IMR-90 (cell line): ENCODE measurements at places on chromosomes 2 and 18.

- no peak for DNase-seq
These were observed 133.7 kb downstream of the SMAD7 start for GRCh38 chr18:48817021-48817461.

DNA sequence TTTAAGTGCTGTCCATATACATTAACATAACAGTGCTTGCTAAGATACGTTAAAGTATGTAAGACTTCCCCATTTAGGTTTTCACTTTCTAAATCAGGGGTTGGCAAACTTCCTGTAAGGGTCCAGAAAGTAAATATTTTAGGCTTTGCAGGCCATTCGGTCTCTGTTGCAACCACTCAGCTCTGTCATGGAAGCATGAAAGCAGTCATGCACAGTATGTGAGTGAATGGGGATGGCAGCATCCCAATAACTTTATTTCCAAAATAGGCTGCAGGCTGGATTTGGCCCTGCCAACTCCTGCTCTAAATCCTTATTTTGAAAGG lies 128.7 kb downstream of the PLA2R1 start:
- DNase-seq = no peak

GRCh38 chr18:36757081-36757480 lies 71.7 kb downstream of the TPGS2 start:
- peak; percentile 80 for DNase-seq

GRCh38 chr2:143686585-143687164 lies 557.5 kb downstream of the ARHGAP15 start:
- peak; percentile 43 for DNase-seq

GRCh38 chr2:216555274-216555673 lies 56.6 kb downstream of the RPL37A start:
- DNase-seq = no peak

DNA sequence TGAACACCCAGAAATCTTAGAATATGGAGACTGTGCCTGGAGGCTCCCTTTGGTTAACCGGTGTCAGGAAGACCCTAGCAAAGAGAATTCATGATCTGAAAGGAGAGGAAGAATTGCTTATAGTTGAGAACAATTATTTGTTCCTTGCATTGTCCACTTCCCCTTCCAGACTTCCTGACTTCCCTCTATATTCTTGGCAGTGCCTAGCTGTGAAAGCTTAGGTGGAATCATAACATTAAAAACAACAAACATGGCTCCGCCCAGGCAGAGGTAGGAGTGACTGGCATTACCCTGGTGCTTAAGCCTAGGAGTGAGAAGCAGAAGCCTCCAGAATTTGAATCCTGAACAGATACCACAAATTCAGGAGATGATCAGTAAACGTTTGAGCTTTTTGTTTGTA lies 1.9 kb downstream of the TTL start:
- no peak for DNase-seq

DNA sequence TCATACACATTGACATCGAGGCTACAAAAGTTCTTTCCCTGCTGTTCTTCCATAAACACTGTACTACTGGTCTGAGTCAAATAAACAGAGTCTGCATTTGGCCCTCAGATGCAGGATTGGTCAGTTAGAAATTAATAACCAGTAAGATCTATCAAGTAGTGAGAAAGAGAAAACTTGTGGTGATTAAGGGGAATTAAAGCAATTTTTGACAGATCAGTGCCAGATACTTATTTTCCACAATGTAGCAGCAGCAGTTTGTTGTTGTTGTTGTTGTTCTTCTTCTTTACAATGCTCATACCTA lies 85.0 kb downstream of the IKZF2 start:
- no peak for DNase-seq

- DNase-seq = no peak
These were observed 13.0 kb downstream of the GPR55 start for GRCh38 chr2:230912046-230912445.

- DNase-seq = peak; percentile 35
These were observed 36.7 kb downstream of the RND3 start for GRCh38 chr2:150450765-150451164.

DNA sequence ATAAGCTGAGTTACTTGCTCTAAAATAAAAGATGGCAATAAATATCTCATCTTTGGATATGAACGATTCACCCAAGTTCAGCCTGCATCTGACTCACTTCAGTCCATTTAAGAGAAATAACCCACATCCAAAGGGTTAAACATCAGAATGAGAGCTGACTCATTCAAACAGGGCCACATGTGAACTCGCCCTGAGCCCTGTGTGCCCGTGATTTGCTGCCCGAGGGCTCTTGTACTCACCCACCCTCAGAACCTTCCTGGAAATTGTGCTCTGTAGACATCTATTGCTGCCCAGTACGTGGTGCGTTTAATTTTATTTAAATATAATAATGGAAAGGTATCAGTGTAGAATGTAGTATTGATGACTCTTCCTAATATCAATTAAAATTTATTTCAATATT lies 66.9 kb upstream of the RBM44 start:
- peak; percentile 81 for DNase-seq

DNA sequence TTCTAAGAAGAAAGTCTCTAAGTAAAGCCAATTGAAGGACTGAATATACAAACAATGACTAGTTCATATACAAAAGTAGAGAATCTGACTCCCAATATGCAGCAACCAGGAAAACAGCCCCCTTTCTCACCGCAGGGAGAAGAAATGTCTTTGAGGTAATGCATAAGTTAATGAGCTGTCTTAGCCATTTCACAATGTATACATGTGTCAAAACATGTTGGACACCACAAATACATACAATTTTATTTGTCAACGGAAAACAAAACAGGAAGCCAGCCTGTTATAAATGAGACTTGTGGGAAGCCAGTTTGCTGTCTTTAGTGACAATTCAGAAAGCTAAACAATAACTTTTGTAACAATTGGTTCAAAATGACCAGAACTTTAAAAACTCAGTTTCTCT lies 389.2 kb downstream of the CBLN2 start:
- DNase-seq = no peak

DNA sequence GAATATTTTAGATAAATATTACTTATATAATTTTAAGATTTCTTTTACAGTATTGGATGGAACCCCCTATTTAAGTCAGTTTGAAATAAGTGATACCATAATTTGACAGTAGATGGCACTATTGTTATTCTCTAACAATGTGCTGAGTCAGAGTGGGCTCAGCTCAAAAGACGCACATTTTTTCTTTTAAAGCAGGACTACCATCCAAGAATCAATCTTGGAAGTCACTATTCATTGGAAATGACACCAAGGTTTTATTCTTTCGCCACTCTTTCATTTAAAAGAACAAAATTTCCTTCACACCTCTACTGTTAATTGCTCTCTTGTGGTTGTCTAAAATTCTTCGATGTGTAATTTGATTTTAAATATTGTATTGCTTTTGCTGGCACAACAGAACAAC lies 32.6 kb upstream of the SPAG16 start:
- peak; percentile 81 for DNase-seq

GRCh38 chr2:137302957-137303356 lies 537.6 kb downstream of the THSD7B start:
- DNase-seq = no peak

DNA sequence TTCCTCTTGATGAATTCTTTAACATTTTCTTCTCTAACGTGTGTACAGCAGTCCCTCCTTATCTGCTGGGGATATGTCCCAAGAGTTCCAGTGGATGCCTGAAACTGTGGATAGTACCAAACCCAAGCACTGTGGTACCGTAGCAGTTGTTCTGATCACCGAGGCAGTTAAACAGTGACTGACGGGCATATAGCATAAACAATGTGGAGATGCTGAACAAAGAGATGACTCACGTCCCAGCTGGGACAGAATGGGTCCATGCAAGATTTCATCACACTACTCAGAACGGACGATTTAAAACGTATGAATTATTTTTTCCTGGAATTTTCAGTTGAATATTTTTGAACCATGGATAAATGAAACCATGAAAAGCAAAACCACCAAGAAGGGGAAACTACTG lies 54.5 kb upstream of the SPAG16 start:
- DNase-seq = peak; percentile 54

- no peak for DNase-seq
These were observed 49.0 kb downstream of the CERKL start for GRCh38 chr2:181607629-181608590.

DNA sequence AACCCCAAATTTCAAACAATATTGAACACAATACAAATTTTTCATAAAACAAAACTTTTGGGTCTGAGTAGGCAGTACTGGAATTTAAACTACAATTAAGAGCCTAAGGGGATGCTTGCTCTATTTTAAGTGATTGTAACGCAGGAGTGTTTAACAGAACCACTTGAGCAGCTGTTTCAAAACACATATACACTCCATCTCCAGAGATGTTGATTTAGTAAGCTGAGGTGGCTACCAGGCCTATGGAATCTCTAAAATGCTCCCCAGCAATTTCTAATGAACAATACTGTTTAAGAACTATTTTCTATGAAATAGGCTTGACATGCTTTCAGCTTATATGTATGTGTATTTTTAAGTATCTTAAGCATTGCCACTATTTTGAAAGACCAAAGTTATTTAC lies 58.5 kb downstream of the SP3 start:
- DNase-seq = no peak

DNA sequence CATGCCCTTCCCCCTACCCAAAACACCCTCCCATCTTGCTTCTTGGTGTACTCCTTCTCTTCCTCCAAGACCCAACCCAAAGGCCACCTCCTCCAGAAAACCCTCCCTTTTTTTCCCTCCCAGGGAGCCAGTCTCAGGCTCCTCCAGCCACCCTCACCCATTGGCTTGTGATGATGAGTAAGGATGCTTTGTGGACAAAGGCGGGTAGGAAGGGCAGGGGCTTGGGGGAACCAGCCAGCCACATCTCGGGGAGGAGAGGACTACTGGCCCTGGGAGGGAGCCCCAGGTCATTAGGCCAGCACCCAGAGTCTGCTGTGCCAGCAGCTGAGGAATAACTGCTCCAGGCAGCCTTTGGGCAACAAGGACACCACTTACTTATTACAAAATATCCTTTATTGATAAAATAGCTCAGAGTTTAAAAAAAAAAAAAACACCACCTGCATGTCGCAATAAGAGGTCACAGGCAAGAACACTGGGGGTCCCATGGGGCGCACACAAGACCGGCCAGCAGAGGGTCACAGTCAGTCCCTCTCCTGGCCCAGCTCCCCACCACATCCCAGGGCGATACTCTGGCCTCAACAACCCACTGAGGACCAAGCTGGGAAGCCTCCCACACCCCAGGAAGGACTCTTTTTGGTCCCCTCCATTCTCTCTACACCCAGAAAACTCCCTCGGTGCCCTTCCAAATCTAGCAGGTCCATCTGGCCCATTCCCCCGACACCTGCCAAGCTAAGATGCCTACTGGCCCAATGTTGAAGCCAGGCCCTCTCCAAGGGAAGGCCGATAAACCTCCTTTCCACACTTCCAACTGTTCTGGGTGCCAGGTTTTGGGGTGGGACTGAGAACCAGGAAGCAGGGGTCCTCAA lies 3.6 kb downstream of the ADRA2B start:
- no peak for DNase-seq

DNA sequence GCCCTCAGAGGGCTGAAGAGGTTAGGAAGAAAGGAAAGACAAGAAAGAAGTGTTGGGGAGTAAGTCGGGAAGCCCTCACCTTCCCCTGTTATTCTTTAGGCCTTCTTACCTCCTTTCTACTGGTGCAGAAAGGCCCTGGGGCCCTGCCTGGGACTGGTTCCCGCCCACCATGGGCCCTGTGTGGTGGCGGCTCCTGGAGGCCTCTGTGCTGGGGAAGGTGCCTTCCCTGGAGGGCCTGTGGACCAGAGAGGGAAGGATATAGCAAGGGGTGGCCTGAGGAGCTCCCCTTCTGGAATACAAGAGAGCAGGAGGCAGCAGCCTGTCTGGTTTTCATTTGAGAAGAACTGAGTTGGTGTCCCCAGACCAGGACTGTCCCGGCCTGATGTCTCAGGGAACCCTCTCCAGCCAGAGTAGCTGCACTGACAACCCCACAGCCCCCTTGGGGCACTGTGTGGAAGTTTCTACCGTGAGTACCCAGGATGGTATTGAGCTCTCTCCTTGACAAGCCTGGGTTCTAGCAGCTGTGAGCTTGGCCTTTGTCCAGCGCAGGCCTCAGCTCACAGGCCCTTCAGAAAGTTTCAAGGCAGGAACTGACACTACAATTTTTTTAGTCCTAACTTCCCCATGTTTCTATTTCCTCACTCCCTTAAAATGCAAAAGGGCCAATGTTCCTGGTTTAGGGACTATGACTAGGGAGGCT lies 47.1 kb downstream of the EFR3B start:
- no peak for DNase-seq

GRCh38 chr2:188077757-188078156 lies 213.9 kb upstream of the GULP1 start:
- no peak for DNase-seq

DNA sequence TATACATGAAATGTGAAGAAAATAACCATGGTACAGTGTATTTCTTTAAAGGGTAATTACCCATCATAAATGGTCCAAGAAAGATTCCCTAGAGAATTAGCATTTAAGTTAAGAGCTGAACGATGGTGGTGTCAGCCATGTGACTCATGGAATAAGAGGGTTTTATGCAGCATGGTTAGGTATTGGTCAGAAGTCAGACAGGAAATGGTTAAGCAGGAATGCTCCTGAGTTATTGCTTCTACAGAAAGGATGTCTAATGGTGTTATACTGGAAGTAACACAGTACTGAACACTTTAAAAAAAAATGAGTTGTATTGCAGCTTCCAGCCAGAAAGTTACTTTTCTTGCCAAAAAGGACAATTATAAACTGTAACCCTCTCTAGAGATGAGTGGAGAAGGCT lies 72.7 kb upstream of the UBE2E3 start:
- peak; percentile 84 for DNase-seq

DNA sequence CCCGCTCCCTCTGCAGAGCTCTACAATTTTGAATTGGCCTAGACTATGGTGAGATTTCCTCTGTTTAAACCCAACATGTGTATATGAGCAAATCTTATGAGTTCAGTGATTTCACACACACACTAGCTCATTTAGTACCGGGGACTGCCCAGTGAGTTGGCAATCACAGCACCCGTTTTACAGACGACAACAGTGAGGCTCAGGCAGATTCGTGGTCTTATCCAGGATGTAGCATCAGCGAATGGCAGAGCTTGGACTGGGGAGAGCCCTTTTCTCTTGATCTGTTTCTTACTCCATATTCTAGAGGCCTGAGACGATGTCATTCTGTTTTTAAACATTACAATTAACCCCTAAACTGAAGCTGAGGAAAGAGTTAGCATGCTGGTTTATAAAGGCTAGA lies 419.9 kb downstream of the NBAS start:
- DNase-seq = no peak

DNA sequence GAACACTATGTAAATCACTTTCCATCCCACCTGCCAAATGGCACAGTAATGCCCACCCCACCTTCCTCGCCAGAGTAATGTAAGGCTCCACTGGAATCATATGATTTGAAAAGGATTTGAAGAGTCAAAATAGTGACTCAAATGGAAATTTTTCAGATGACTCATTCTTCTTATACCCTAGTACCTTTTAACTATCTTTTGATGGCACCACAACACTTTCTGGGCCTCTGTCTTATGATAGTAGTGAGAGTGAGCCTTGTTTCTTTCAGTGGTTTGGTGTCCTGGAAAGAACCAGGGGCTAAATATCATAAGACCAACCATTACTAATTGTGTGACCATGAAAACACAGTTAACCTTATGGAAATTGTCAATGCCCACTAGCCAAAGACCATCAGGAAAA lies 235.4 kb upstream of the SLC14A2 start:
- no peak for DNase-seq
